Activated CD8-positive, alpha-beta memory T cell treated with anti-CD3 and anti-CD28 coated beads, Interleukin-2, amount 10 ng/mL, durations not matched to agents 7 days and 5 days (primary cell): ENCODE measurements at places on chromosomes 5 and 9. TPM values are rescaled to one million over a fixed set of nuclear protein-coding genes. Genes with fewer than 3 reads are reported as not detected.

ACSL6 gene
- total RNA-seq = 10.9 TPM

HAVCR1 gene
- 2.2 TPM for total RNA-seq

SLC34A3 gene
- not detected for total RNA-seq

ZNF483 gene
- 5.2 TPM for total RNA-seq

DNA sequence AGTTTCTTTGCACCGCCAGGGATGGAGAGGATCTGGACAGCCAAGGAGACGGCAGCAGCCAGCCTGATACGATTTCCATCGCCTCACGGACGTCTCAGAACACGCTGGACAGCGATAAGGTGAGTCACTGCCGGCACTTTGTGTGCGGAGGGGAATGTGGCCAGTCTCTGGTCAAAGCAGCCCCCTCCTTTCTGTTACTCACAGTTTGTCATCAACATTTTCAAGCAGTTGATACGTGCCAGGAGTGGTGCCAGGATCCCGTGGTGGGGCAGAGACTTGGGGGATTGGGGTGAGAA lies 175.1 kb upstream of the OTULINL start:
- no peak for DNase-seq

DNA sequence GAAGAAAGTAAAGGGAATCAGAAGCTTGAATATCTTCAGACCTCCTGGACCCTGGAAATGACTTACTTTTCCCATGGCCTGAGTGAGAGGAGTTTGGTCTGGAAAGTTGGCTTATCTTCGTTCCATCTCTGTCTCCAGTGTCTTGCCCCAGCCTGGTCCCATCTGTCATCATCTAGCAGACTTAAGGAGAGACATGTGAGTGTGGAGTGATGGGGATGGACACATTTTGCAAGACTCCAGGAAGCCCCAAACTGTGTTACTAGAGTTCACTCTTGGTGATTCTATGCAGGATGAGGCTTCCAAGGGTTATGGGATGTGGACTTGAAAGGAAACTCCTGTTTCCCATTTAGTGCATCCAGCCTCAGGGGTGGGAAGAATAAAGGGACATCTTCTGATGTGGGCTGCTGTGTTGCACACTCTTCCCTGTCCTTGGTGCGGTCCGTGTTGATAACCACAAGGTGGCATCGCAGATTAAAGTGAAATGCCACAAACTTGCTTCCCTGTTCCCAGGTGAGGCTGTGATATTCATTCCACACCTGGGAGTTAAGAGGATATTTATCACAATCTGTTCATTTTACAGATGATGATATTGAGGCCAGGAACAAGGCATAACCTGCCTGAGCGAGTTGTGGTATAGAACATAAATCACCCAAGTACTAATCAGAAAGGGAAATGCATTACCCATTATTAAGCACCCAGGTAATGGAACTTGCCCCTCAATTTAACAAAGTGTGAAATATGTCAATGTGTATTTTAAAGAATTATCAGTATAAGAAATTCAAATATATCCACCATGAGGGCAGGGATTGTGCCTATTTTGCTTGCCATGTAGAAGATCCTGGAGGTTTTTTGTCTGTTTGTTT lies 269.9 kb upstream of the PAPPA start:
- no peak for DNase-seq
